ENCODE measurements at places on chromosomes 5 and 9.

GRCh38 chr9:84891924-84892323 is 222.4 kb downstream of the NTRK2 start:
- no peak for DNase-seq

DNA sequence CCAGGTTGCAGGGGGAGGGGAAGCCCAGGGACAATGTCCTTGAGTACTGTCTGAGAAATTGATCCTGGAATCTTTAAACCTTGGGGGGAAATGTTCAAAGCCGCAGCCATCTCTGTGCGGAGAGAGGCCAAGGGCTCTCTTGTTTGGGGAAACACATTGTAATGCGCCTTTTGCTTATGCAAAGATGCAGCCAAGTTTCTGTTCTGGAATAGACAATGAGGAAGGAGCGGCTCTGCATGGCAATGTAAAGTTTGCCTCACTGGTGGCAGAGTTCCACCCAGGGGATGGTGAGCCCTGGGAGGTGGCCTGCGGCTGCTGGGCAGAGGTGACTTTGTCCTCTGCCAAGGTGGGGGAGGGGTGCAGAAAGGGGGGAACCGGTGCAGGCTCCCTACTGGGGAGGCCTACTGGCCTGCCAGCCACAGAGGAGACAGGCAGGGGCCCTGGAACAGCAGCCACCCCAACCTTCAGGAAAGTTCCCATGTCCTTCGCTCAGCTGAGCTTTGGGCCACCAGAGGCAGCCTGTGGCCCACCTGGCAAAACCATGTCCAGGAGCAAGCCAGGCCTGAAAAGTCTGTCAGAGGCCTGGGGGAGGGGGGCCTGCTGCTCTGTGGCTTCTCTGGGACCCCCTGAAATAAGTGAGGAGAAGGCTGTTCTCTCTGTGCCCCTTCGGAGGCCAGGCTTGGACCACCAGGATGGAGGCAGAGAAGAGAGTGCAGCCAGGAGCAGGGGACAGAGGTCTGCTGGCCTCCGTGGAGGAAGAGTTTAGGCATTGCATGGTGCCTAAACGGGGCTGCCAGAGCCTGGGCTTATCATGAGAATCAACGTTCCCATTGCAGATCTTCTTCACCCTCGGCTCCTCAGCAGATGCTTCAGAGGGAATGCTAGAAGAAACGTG is 127.8 kb downstream of the ZNF354C start:
- no peak for DNase-seq

DNA sequence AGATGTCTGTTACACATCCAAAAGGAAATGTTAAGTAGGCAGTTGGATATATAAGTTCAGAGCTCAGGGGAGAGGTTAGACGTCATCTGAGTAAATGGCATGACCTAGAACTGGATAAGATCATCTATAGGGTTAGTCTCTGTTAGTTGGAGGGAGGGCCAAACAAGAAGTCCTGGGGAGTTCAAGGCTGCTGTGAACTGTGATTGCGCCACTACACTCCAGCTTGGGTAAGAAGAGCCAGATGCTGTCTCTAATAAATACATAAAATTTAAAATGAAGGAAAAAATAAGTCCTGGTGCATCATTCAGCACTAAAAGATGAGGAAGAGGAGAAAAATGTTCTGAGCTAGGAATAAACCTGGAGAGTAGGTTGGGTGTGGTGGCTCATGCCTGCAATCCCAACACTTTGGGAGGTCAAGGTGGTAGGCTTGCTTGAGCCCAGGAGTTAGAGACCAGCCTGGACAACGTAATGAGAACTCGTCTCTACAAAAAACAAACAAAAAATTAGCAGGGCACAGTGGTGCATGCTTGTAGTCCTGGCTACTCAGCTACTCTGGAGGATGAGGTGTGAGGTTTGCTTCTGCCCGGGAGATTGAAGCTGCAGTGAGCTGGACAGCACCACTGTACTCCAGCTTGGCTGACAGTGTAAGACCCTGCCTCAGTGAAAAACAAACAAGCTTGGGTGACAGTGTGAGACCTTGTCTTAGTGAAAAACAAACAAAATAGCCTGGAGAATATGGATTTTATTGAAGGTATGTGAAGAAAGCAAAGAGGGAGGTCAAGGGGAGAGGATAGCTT is 123.6 kb downstream of the ACTBL2 start:
- no peak for DNase-seq

DNA sequence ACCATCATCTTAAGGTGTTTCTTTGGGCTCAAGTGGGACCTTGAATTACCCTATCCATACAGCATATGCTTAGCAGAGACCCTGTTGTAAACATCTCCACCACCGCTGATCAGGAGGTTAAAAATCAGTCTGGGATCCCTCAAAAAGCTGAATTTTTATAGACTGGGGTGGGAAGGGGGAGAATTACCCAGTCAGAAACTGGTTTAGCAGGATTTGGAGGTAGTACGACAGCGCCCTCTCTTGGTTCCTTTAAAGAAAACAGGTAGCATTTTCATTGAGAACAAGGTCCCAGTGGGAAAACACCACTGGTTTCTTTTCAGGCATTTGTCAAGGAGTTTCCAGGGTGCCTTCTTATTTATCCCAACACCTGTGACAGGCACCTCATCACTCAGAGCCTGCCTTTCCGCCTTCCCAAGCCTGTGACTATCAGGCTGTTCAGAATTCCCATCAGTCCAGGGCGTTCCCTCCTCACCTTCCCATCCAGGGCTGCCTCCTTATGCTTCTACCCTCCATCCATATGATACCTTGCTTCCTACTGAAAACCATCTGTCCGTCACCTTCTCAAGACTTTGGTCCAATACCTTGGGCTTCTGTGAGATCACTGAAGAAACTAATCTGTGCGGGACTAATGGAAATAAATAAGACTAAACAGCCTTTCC is 203.8 kb upstream of the RAI14 start:
- DNase-seq, result no peak

- DNase-seq, result no peak
Observed at GRCh38 chr9:28207657-28208056, 634.4 kb upstream of the C9orf72 start.

GRCh38 chr5:169022718-169023117 is 278.2 kb downstream of the SLIT3 start:
- DNase-seq, result no peak

DNA sequence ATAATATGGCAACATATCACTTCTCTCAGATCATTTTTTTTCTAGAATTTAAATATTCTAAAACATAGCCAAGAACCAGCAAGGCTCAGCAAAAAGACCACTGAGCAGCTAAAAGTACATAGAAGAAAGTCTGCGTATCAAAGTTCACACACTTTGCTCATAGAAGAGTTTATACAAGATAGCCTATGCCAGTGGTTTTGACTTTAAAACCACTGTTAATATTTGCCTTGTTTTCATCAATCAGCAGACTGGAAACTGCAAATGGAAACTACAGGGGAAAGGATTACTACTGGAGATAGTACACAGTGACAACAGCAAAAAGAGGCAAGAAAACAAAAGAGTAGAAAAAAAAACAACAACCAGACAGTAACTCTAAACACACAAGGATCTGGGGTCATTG is 483.3 kb downstream of the ZSWIM6 start:
- no peak for DNase-seq

- no peak for DNase-seq
Observed at GRCh38 chr5:78574131-78574673, 74.4 kb downstream of the LHFPL2 start.

DNA sequence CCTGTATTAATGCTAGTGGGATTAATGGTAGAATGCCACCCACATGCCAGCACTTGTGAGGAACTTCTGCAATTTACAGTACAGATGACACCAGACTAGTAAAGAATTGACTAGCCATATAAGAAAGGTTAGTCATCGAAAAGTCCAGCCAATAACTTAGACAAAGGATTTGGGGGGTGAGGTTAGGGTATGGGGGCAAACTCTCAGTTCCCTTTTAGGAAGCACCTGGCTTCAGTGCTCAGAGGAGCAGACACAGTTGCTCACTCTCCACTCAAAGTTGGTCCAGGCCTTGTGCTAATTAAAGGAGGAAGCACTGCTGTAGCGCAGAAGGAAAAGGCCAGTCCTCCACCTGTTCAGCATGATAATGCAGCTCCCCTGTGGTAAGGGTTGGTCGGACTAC is 25.2 kb downstream of the TGFBR1 start:
- no peak for DNase-seq

DNA sequence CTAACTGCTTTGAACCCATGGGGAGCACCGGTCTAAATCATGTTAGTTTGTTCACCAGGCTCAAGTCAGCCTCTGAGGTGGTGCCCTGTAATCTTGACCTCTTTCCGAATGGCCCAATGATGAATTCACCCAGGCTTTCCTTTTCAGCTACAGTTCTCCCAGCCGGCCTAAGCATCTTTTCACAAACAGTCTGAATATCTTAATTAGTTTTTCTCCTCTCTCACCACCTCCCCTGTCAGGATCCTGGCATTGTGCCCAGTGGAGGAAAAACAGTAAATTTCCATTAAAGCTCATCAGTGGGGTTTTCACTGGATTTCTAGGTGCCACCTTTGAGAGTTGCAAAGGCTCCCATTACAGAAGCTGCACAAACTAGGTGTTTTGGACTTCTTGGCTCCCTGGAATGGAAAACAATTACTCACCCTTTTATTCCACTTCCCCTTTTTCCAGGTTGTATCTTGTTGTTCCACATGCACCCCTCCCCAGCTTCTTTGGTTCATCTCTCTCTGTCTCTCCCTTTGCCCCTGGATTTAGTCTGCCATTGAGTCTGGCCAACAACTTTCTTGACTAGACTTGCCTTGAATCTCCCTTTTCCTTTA is 69.4 kb upstream of the ADAMTSL1 start:
- no peak for DNase-seq

DNA sequence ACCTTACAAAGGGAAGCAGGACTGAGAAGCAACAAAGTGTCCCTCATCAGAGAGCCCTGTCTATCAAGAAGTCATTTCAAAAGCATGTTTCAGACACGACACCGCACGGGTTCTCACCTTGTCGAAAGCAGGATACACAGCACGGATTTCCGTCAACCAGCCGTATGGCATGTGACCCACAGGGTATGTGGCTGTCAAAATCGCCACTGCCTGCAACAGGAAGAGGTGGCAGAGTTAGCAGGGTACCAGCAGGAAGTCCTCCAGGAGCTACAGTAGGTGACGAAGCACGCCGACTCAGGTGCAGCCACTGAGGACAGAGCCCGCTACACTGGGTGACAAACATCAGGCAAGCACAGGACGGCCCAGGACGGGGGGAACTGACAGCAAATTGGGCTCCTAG is 81.2 kb downstream of the OTULIN start:
- DNase-seq, result no peak

DNA sequence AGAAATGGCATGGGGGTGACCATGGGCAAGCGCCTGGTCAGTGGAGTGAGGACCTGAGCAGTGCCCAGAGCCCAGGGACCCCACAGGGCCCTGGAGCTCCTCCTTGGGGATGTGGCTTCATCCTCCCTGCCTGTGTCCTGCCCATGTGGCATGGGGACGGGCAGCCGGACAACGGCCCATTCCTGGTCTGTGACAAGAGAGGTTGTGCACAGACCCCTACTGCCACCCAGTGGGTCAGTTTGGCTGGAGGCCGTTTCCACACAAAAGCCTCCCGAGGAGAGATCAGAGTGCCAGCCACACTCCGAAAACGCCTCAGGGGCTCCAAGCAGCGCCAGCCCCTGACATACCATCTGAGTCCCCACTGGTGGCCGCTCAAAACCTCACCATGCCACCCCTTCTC is 19.8 kb downstream of the SLC6A18 start:
- no peak for DNase-seq

DNA sequence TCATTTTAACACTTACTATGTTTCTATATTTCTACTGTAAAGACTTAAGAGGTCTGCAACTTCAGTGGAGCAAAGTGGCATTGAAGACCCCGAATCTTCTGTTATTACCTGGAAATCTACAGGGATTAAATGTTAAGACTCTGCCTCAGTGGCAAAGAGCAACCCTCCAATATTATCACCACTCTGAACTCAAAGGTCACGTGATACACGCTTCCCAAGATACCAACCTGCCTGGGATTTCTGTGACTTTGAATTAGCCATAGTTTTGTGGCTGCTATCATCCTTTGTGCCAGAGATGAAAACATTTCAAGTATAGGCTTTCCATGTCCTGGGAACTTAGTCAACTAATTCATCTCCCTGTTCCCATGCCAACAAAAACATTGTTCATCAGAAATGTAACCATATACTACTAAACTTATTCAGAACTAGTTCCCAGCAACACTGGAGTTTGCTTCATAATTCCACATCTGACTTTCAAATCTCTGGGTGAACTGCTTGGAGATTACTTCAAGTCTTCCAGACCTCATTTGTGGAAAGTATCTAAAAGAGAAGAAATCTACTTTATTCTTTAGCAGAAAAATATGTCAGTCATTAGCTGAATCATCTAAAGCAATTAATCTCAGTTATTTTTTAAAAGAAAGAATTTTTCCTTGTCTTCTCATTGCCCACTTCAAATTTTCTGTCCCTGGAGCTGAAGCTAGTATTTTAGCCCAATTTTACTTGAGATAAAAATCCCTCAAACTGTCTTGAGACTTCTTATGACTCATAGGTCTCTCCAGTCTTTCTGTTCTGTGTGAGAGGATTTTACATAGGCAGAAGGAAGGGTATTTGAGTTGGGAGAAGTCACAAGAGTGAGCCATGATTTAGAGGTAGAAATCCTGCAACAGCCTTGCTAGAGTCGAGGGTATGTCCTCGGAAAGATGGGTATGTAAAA is 83.0 kb downstream of the ZNF462 start:
- no peak for DNase-seq

- DNase-seq, result no peak
Observed at GRCh38 chr5:173831196-173831914, 56.8 kb upstream of the CPEB4 start.

- DNase-seq, result no peak
Observed at GRCh38 chr5:1950708-1951103, 68.0 kb upstream of the IRX4 start.

- no peak for DNase-seq
Observed at GRCh38 chr9:131578021-131578420, 32.7 kb downstream of the PRRT1B start.

DNA sequence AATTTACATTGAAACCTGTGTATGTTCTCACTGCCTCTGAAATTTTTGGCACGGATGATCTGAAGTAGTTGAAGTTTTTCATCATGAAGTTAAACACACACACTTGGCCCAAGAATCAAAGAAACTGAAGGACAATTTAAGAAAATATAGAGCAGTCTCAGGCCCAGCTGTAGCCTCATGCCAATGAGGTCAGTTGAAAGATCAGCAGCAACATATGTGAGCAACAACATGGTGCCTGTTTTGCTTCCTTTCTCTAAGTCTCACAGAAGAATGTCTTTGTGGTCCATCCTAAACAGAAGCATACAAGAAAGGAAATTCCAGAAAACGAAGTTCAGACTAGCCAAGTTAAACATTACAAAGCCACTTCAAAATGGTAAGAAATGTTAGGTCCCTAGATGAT is 1737.2 kb downstream of the MAT2B start:
- no peak for DNase-seq

DNA sequence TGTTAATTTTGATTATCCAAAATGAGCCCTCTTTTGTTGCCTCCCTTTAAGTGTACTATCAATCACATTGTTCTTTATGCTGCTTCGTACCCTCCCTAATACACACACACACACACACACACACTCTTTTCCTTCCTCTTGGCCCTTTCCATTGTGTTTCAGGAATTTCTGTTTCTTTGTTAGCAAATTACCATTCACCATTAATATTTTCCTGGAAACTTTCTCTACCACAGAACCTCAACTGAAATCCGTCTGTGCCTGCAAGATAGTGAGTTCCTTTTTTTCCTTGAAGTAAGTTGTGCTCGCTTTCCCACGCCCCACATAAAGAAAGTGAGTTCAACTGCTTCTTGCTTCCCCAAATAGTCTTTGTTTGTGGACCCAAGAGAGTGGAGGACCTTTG is 61.8 kb downstream of the SMIM15 start:
- no peak for DNase-seq

GRCh38 chr5:148255456-148255855 is 13.1 kb upstream of the SPINK13 start:
- DNase-seq, result no peak

GRCh38 chr9:136802321-136802720 is 5.4 kb upstream of the RABL6 start:
- no peak for DNase-seq
